ENCODE measurements at places on chromosomes 1 and 21. TPM values are rescaled to one million over a fixed set of nuclear protein-coding genes. Genes with fewer than 3 reads are reported as not detected.

The SYTL1 gene
- 0.23 TPM for total RNA-seq

The COL18A1 gene
- 239 TPM for total RNA-seq

The CD5L gene
- not detected for total RNA-seq

The HTR1D gene
- total RNA-seq, result not detected

The SNX7 gene
- total RNA-seq, result 49.6 TPM

The C1orf87 gene
- total RNA-seq, result not detected

The RRAGC gene
- total RNA-seq, result 30.6 TPM

The CHODL gene
- not detected for total RNA-seq

The WNT4 gene
- total RNA-seq, result 0.59 TPM

The TXNIP gene
- total RNA-seq, result 10.4 TPM

The NPHS2 gene
- total RNA-seq, result not detected

The FLVCR1 gene
- total RNA-seq, result 9.5 TPM

The FCRL5 gene
- not detected for total RNA-seq

The GMEB1 gene
- 12.3 TPM for total RNA-seq

The ADGRL4 gene
- total RNA-seq, result 92.6 TPM

The SLC25A34 gene
- 0.69 TPM for total RNA-seq

The OLFML3 gene
- total RNA-seq, result 270 TPM

The E2F2 gene
- under 0.01 TPM for total RNA-seq

The NECTIN4 gene
- total RNA-seq, result 1.8 TPM

The MYBPH gene
- 0.30 TPM for total RNA-seq

The IFNLR1 gene
- total RNA-seq, result not detected

The ASPM gene
- 3.9 TPM for total RNA-seq

The CR2 gene
- total RNA-seq, result not detected

The DENND2C gene
- 2.2 TPM for total RNA-seq

The CHRM3 gene
- 2.8 TPM for total RNA-seq

The ASTN1 gene
- total RNA-seq, result under 0.01 TPM

The NR5A2 gene
- total RNA-seq, result under 0.01 TPM

The C1orf226 gene
- 0.83 TPM for total RNA-seq

The KLHL12 gene
- 38.3 TPM for total RNA-seq

The FALEC gene
- not detected for total RNA-seq

The PDC gene
- total RNA-seq, result not detected

The CALML6 gene
- 0.59 TPM for total RNA-seq

The RCAN3 gene
- total RNA-seq, result 3.0 TPM

The RASAL2 gene
- 34.2 TPM for total RNA-seq

The LCE2A gene
- total RNA-seq, result not detected

The OR2L13 gene
- total RNA-seq, result not detected

The OR2AK2 gene
- total RNA-seq, result not detected

The TAS1R1 gene
- not detected for total RNA-seq

The S100A1 gene
- total RNA-seq, result under 0.01 TPM

The CNTN2 gene
- total RNA-seq, result not detected

The RHD gene
- total RNA-seq, result not detected

The CENPL gene
- total RNA-seq, result 9.2 TPM

The FRRS1 gene
- total RNA-seq, result 12.0 TPM
